Breast epithelium (tissue), 4 donors: ENCODE measurements at places on chromosomes 11 and 22.

GRCh38 chr22:37621352-37621860 is 12.8 kb downstream of the GGA1 start:
- peaks cover 11% of the 10 kb centered on the region for H3K4me1 ChIP-seq
- no peaks in the 10 kb centered on the region for H3K27me3 ChIP-seq
- H3K36me3 ChIP-seq, result no peaks in the 10 kb centered on the region

DNA sequence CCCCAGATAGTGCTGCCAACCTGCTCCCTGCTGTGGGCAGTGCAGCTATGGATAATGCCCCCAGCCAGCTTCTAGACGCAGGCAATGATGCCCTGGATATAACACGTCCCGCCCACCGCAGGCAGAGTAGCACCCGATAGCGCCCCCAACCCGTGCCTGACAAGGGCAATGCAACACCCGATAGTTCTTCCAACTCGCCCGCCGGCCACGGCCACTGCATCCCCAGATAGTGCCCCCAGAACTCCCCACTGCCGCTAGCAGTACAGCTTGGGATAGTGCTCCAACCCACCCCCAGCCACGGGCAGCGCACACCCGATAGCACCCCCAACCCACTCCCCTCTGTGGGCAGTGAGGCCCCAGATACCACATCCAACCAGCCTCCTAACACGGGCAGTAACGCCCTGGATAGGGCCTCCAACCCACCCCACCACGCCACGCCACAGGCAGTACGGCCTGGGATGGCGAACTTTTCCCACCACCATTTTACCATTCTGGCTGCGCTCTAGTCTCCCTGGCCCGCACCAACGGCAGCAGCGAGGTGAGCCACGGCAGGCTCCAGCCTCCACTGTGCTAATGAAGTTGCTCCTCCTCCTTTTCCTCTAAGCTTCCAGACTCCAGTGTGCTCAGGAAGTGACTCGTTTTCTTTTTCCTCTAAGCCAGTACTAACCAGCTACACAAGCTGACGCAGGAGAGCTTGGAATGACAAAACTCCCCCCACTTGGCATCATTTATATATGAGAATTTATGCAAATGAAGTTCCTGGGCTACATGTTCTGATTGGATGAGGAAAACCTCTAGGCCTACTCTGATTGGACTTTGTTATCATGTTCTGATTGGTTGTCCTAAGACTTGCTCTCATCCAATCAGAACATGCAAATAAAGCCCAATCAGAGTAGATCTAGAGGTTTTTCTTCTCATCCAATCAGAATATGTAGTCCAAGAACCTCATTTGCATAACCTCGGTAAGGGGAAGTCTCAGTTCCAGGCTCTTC is 3.0 kb upstream of the RFPL3 start:
- no peaks in the 10 kb centered on the region for H3K27me3 ChIP-seq
- H3K27ac ChIP-seq, result peak overlapping the region; percentile 66
- DNase-seq, result no peak
- peak overlapping the region; percentile 55 for H3K4me3 ChIP-seq
- H3K4me1 ChIP-seq, result no peaks in the 10 kb centered on the region
- H3K36me3 ChIP-seq, result no peaks in the 10 kb centered on the region

DNA sequence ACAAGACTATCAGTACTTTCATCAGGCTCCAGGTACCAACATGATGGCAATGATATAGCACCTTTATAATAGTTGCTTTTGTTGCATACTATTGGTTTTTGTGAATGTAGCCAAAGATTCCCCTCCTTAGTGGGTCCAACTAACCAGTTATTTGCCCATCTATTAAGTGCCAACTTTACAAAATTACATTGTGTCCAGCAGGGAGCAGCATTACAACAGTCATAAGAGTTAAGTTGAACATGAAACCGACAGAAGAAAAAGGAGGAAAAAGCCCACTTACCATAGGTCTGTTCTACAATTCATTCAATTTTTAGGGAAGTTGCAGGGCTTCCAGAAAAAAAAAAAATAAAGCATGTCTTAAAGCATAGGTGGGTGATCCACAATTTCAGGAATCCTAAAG is 21.6 kb downstream of the IMMP1L start:
- H3K4me3 ChIP-seq, result no peak overlapping the region
- DNase-seq, result no peak
- H3K4me1 ChIP-seq, result no peaks in the 10 kb centered on the region
- H3K27ac ChIP-seq, result no peak overlapping the region
- H3K36me3 ChIP-seq, result no peaks in the 10 kb centered on the region

GRCh38 chr11:22162756-22163155 is 30.1 kb upstream of the ANO5 start:
- H3K4me3 ChIP-seq, result no peak overlapping the region
- peaks cover 4% of the 10 kb centered on the region for H3K27me3 ChIP-seq
- H3K27ac ChIP-seq, result no peak overlapping the region
- no peaks in the 10 kb centered on the region for H3K4me1 ChIP-seq
- DNase-seq, result no peak

- no peak overlapping the region for H3K27ac ChIP-seq
- DNase-seq, result no peak
- H3K4me1 ChIP-seq, result no peaks in the 10 kb centered on the region
These were observed 32.2 kb upstream of the PLET1 start for GRCh38 chr11:112292785-112293407.

- no peaks in the 10 kb centered on the region for H3K4me1 ChIP-seq
- H3K27me3 ChIP-seq, result no peaks in the 10 kb centered on the region
- no peak overlapping the region for H3K27ac ChIP-seq
These were observed 642.4 kb upstream of the API5 start for GRCh38 chr11:42669248-42669976.

- peak within 1 kb of the TSS; percentile 96 for H3K4me3 ChIP-seq
- peaks cover 9% of the 10 kb centered on the region for H3K36me3 ChIP-seq
- H3K27ac ChIP-seq, result peak within 1 kb of the TSS; percentile 98
- H3K27me3 ChIP-seq, result no peaks in the 10 kb centered on the region
- peaks cover 19% of the 10 kb centered on the region for H3K4me1 ChIP-seq
These were observed at the start of gene PEX16 for GRCh38 chr11:45917623-45918330. PEX16 (minus strand) TSS chr11:45917877; CDS start chr11:45917811, 66 bp downstream.

DNA sequence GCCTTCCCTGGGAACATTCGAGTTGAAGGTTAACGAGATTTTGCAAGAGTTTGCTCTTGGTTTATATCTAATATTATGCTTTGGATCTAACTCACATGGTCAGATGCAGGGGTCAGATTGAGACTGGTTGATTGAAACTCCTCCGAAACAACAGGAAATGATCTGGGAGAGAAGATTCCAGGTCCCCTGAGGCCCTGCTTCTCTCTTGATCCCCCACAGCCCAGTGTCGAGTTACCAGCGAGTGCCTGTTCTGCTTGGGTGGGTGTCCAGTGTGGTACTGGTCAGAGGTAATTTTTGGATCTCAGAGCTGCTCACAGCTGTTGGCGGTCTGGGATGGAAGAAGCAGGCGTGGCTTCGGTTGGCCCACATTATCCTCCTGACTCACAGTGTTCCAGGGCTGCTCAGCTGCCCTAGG is 9.2 kb downstream of the FBLN1 start:
- H3K4me3 ChIP-seq, result no peak overlapping the region
- no peaks in the 10 kb centered on the region for H3K27me3 ChIP-seq
- peak overlapping the region; percentile 77 for H3K27ac ChIP-seq
- H3K4me1 ChIP-seq, result peaks cover 6% of the 10 kb centered on the region
- no peaks in the 10 kb centered on the region for H3K36me3 ChIP-seq
- no peak for DNase-seq

DNA sequence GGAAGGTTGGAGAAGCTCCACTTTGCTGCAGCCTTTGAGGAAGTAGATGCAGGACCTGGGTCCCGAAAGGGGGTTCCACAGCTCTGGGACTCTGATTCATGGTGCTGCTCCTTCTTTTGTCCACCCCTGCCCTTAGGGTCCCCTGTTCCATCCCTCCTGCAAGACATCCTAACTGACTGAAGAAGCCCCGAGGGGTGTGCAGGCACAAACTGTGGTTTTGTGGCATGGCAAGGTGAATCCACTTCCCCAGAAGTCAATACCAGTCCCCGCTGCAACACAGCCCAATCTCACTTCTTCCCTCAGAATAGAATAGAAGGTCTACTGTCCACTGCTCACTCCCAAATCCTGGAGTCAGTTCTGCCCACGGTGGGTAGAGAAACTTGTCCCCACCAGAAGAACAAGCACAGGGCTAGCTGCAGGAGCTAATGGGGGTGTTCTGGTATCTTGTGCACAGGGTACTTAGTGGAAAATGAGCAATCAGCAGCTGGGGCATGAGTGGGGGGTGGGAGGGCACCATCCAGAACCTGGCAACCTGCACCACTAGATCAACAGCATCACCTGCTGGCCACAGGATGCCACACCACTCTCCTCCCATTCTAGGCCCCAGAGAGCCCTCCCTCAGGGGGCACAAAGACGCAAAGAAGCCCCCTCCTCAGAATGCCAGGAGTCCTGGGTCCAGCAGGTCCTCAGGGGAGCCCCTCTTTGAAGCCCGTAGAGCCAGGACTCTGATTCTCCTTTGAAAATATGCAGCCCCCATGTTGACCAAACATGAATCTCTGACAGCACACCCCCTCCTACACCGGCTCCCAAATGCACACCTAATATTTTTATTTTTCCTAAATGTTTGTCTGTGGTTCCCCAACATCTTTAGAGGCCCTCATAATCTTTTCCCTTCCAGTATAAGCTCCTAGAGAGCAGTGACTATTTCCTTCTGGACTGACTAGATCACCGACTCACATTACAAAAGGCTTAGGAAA is 14.1 kb downstream of the SPATA19 start:
- H3K27ac ChIP-seq, result no peak overlapping the region
- H3K36me3 ChIP-seq, result no peaks in the 10 kb centered on the region
- no peak for DNase-seq
